ENCODE measurements at places on chromosomes 13 and 19.

DNA sequence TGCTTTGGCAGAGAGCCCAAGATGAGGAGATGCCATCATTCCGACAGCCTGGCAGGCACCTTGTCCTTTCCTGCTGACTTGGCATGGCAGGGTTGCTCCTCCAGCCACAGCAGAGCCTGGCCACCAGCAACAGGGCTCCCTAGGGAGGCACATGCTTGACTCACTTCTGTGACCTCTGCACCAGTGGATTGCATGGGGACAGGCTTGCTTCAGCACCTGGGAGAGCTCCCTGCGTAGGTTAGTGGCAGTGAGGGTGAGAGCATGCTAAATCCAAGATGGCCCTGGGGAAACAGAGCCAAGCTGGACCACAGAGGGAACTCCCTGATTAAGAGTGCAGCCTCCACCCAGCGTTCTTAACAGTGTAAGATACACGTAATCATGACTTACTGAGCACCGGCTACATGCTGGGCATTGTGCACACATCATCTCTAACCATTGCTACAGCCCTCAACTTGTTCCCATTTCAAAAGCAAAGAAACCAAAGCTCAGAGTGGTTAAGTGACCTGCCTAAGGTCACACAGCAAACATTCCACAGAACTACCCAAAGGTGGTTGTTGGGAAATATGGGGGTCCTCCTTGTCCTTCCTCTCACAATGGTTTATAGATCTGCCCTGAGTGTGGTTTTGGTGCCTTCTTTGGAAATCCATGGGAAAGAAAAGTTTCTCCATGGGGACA, 116.6 kb upstream of the UQCRFS1 start:
- DNase-seq = no peak

GRCh38 chr13:80334597-80335260, 6.2 kb downstream of the SPRY2 start:
- no peak for DNase-seq

GRCh38 chr13:30572859-30573275, 44.9 kb upstream of the USPL1 start:
- no peak for DNase-seq

DNA sequence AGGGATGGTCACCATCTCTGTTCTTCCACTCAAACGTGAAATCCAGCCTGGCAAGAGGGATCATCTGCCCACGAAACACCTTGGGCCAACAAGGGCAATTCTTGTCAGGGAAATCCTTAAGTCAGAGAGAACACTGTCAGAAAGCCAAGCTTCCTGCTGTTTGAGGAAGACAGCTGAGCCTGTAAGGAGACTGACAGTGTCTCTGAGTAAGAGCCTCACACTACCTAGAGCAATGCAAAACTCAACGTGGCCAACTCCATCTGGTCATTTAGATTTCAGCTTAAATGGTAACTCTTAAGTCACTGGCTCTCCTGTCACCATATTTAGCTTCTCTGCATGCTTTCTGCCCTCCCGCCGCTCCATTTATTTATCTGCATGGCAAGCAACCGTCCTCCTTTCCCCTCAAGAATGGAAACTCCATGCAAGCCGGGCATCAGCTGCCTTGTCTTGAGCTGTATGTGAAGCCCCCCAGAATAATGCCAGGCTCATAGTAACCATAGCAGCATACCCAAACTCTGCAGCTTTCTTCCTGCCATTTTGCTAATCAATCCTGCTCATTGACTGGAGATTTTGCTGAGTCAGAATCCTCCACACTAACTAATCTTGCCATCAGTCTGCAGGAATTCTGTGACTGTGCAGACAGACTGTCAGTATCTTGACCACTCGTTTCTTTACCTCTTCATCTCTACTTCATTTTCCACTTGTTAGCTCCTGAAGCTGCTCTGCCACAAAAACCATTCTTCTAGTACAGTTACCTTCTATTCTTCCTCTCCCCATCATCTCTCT, 159.8 kb downstream of the IRS2 start:
- no peak for DNase-seq

- DNase-seq = no peak
These were observed 14.7 kb upstream of the DHDH start for GRCh38 chr19:48918801-48919247.

GRCh38 chr13:48112896-48113755, 18.2 kb upstream of the MED4 start:
- DNase-seq = no peak

- DNase-seq = no peak
These were observed at the start of gene LEUTX for GRCh38 chr19:39778763-39779162. TSS of gene LEUTX (plus strand) at chr19:39778854. CDS start at chr19:39778921, 67 bp downstream.

DNA sequence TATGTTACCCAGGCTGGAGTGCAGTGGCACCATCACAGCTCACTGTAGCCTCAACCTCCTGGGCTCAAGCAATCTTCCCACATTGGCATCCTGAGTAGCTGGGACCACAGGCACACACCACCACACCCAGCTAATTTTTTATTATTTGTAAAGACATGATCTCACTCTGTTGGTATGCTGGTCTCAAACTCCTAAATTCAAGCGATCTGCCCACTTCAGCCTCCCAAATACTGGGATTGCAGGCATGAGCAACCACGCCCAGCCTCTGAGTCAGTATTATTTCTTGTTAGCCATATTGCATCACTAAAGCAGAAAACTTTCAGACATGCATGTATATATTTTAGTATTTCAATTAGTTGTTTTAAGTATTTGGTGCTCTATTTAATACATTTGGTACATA, 376.4 kb downstream of the GPC6 start:
- DNase-seq = no peak

DNA sequence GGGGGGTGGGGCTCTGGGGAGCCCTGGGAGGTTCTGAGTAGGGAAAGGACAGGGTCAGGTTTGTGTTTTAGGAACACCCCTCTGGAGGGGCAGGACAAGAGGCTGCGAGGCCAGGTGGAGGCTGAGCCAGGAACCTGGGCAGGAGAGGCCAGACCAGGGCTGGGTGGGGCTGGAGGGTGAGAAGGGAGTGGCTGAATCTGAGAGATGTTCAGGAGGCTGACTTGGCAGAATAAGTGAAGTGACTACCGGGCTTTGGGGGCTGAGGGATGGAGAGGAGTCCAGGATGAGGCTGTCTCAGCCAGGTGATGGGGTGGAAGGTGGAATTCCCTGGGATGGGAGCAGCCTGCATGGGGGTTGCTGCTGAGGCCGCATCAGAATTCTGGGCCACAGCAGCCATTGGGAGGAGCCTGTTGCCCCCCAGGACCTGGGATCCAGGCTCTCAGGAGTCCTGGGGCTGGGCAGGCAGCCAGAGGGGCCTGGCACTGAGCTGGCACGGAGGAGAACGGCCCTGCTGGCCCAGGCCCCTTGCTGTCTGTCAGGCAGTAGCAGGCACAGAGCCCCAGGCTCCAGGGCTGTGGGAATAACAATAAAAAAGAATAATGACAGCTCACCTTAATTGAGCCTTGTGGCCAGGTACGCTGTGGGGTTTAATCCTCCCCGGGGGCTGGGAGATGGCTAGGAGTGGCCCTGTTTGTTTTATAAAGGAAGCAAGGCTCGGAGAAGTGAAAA, 3.3 kb downstream of the PPP5C start:
- DNase-seq = no peak

GRCh38 chr13:114131583-114132418, 622 bp downstream of the RASA3 start:
- no peak for DNase-seq

DNA sequence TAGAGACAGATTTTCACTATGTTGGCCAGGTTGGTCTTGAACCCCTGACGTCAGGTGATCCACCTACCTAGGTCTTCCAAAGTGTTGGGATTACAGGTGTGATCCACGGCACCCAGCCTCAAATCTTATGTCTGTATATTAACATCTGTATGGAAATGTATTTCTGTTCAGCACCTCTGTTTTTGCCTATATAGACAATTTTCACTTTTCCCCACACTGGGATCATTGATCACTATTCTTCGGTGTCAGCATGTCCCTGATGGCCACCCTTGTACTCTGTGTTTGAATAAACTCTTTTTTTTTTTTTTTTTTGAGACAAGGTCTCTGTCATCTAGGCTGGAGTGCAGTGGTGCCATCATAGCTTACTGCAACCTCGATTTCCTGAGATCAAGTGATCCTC, 3.2 kb upstream of the ZNF627 start:
- DNase-seq = no peak

- DNase-seq = no peak
These were observed 251.7 kb upstream of the IRS2 start for GRCh38 chr13:110037925-110038573.

DNA sequence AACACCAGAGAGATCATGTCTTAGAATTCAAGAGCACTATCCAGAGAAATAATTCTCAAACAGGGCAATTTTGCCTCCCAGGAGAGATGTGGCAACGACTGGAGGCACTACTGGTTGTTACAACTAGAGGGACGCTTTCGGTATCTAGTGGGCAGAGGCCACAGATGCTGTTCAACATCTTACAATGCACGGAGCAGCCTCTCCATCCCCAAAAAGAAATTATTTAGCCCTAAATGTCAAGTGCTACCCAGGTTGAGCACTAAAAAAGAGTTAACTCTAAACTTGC, 78.6 kb downstream of the ABCC4 start:
- DNase-seq = no peak

DNA sequence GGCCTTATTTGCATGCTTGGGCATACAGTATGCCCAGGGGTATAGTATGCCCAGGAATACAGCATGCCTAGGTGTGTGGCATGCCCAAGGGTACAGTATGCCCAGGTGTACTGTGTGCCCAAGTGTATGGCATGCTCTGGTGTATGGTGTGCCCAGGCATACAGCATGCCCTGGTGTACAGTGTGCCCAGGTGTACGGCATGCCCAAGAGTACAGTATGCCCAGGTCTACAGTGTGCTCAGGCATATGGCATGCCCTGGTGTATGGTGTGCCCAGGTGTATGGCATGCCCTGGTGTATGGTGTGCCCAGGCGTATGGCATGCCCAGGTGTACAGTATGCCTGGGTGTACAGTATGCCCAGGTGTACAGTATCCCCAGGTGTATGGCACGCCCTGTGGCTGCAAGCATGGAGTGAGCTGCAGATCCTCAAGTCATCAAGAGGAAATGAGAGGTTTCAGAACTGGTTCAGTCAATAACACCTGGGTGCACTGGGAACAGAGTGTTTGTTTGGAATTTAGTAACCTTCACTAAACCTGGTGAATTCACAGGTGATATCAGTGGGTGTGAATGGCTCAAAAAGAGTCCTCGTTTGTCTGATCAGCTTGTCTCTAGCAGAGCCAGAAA, 7.8 kb upstream of the C13orf42 start:
- DNase-seq = no peak

- DNase-seq = no peak
These were observed 3.0 kb downstream of the PEG3 start for GRCh38 chr19:56837492-56838023.
